ENCODE measurements at places on chromosomes 13 and 19.

- no peak for DNase-seq
These were observed 17.5 kb downstream of the C13orf42 start for GRCh38 chr13:51093574-51093973.

- DNase-seq: no peak
These were observed 104.7 kb upstream of the KL start for GRCh38 chr13:32911506-32911905.

DNA sequence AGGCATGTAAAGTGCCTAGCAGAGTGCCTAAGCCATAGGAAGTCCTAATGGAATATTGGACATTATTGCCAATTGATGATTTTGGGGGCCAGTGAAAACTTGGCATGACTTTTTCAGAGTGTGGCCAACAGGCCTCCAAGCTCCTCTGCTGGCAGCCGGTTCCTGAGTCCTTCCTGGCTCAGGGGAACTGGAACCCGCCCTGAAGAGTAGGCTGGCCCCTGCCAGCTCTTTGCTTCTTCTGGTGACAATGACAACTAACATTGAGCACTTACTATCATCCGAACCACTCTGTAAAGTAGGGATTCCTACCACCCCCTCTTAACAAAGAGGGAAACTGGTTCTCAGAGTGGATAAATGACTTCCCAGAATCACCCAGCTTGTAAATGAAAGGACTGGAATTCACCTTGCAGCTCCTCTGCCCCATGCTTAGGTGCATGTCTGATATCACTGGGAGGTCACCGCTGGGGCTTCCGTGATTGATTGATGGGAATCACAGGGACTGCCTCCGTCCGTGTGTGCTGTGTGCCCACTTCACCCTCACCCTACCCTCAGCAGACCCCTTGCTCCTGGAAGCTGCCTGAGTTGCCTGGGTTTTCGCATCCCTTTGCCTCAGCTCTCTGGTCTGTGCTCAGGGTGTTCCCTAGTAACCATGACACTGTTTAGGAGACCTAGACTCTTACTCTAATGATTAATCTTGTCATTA is 50.6 kb downstream of the TNFRSF19 start:
- DNase-seq: no peak

DNA sequence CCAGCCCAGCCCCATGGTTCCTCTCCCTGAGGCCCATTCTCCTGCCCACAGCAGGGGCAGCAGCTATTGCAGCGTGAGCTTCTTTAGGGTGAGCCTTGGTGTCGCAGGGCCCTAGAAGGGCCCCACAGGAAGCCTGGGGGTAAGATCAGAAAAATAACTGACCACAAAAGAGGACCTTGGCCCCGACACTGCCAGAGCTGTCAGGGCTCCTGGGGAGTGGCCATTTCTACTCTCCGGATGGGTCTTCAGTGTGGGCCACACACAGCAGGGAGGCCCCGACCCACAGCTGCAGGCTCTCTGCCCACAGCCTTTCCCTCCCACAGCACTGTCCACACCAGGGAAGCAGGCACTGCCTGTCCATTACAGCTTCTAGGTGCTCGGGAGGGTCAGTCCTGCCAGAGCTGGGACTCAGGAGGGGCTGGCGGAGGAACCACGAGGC is 3.5 kb upstream of the SIGLEC8 start:
- DNase-seq: no peak

GRCh38 chr13:110593430-110594130 is 21.8 kb upstream of the NAXD start:
- no peak for DNase-seq

GRCh38 chr13:35984287-35984686 is 146.9 kb downstream of the DCLK1 start:
- no peak for DNase-seq

- no peak for DNase-seq
These were observed 499 bp downstream of the LSM7 start for GRCh38 chr19:2327773-2328400.

GRCh38 chr19:45960595-45961235 is 12.9 kb downstream of the NOVA2 start:
- no peak for DNase-seq

DNA sequence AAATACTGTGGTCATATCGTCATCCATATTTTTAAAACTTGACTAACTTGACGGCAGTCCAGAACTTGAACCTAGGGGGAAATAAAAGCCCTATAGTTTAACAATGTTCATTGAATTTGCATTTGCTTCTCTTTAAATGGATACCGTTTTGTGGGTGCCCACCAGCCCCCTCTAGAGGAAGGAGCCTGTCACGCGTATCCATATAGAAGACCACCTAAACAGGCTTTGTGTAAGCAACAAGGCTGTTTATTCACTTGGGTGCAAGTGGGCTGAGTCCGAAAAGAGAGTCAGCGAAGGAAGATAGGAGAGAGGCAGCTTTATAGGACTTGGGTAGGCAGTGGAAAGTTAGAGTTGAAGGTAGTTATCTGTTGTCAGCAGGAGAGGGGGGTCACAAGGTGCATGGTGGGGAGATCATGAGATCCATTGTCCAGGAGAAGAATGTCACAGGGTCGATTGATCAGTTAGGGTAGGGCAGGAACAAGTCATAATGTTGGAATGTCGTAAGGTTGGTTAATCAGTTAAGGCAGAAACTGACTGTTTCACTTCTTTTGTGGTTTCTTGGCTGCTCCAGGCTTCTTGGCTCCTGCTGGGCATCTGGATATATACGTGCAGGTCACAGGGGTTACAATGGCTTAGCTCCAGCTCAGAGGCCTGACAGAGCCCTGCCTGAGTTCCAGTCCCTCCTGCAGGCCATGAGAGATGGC is 42.5 kb upstream of the ANKRD10 start:
- no peak for DNase-seq

DNA sequence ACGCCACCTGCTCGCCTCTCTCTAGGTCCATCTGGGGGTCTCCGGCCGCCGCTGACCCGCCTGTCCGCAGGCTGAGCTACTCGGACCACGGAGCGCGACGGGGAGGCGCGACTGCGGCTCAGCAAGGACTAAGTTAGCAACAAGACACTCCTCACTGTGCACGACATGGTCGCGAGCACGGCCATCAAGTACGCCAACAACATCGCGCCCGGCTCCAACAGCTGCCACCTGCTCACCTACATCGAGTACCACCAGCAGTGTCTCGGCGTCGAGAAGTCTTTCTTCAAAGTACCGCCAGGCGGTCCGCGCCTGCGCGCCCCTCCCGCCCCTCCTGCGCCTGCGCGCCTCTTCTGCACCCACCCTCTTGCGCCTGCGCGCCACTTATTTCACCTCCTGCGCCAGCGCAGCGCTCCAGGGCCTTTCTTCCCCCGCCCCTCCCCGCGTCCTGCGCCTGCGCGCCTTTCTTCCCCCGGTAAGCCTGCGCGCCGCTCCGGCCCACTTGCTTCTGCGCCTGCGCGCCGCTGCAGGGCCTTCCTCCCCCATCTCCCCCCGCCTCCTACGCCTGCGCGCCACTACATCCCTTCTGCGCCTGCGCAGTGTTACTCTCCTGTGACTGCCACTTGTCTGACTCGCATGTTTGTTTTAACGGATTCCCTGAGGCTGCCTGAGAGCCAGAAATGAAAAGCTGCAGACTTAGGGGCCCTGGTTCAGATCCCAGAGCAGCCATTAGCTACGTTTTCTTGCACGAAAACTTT is 64.0 kb downstream of the ACSBG2 start:
- DNase-seq: peak; percentile 99

- DNase-seq: no peak
These were observed 57.6 kb upstream of the MEDAG start for GRCh38 chr13:30848332-30849027.

Measured in T-helper 9 cell (primary cell).